ENCODE measurements at places on chromosomes 1 and 21. TPM values are rescaled to one million over a fixed set of nuclear protein-coding genes. Genes with fewer than 3 reads are reported as not detected.

The TMEM81 gene
- 0.99 TPM for total RNA-seq

The C1orf185 gene
- total RNA-seq: not detected

The COL16A1 gene
- total RNA-seq: 47.3 TPM

The REN gene
- not detected for total RNA-seq

The YBEY gene
- total RNA-seq: 10.8 TPM

The OR6F1 gene
- total RNA-seq: not detected

The TAS1R1 gene
- total RNA-seq: not detected

- no peak for DNase-seq
Observed at GRCh38 chr1:24503059-24503751, 569 bp downstream of the RCAN3 start.

- DNase-seq: no peak
Observed at GRCh38 chr1:110689868-110690267, 15.1 kb upstream of the KCNA3 start.

- DNase-seq: no peak
Observed at GRCh38 chr1:87437663-87438295, 109.1 kb downstream of the LMO4 start.

GRCh38 chr1:44405031-44405797 is at the start of gene RNF220:
RNF220 (plus strand) TSS chr1:44405255.
- DNase-seq: no peak

GRCh38 chr1:170041423-170042192 is 32.9 kb downstream of the KIFAP3 start:
- no peak for DNase-seq

- no peak for DNase-seq
Observed at GRCh38 chr1:178564783-178565180, 51.9 kb downstream of the TEX35 start.

GRCh38 chr1:178739285-178740045 is 14.4 kb downstream of the RALGPS2 start:
- DNase-seq: no peak

DNA sequence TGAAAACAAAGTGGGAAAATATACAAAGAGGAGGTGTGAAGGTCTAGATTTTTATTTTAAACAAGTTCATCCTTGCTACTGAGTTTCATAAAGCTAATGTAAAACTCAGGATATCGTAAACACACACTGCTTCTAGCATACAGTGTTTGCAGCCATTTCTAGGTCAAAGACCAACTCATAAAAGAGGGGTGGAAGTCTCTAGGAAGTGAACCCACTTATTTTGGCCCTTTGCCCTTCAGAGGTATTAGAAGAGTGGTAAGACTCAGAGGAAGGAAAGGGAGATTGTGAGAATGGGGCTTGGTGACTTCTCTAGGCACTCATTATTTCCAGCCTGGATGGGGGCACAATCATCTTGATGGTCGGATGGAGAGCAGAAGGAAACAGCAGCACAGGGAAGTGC is 91.2 kb downstream of the TNFSF18 start:
- no peak for DNase-seq

DNA sequence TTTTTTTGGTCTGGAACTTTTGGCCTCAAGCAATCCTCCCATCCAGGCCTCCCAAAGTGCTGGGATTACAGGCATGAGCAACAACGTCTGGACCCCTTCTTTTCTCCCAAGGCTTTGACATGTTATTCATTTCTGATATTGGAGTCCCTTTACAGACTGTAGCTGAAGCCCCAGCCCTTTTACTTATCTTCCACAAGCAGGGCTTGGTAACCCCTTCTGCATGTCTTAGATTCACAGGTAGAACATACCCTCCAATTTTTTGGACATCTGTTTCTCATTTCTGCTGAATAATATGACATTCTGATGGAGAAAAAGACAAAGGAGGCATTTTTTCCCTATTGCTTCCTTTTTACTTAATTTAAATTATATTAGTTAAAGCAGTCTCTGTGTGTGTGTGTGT is 39.2 kb upstream of the RGS21 start:
- no peak for DNase-seq
